NCI-H1436 treated with DMSO at 0.1 percent for 48 hours (cell line): ENCODE measurements at places on chromosomes 5 and 9.

DNA sequence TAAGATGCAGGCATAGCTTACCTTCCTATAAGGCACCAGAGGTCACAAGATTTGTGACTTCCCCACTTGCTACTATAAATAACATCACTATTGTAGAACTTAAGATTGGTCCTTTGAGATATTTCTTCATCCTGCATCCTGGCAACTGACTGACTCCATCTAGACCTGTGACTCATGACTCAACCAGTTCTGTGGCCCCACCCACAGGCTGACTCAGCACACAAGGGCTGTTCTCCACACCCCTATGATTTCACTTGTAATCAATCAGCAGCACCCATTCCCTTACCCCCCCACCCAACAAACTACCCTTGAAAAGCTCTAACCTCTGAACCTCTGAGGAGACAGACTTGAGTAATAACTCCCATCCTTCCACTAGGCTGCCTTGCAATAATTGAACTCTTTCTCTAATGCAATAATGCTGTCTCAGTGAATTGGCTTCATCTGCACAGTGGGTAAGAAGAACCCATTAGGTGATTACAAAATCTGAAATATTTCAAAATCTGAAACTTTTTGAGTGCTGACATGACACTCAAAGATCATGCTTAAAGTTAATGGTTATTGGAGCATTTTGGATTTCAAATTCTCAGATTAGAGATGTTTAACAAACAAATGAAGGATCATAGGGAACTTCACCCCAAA is 296.7 kb downstream of the ARL15 start:
- no peak for DNase-seq

- no peak for DNase-seq
Observed at GRCh38 chr5:67732921-67733320, 482.6 kb upstream of the PIK3R1 start.

GRCh38 chr5:1192971-1193590 is 8.3 kb upstream of the SLC6A19 start:
- no peak for DNase-seq

GRCh38 chr9:98974106-98974505 is 30.4 kb downstream of the COL15A1 start:
- no peak for DNase-seq
